Stimulated activated CD4-positive, alpha-beta T cell treated with anti-CD3 and anti-CD28 coated beads, TNF-alpha, amount 100 ng/mL, for 48 hours (primary cell): ENCODE measurements at places on chromosomes 2 and 18.

DNA sequence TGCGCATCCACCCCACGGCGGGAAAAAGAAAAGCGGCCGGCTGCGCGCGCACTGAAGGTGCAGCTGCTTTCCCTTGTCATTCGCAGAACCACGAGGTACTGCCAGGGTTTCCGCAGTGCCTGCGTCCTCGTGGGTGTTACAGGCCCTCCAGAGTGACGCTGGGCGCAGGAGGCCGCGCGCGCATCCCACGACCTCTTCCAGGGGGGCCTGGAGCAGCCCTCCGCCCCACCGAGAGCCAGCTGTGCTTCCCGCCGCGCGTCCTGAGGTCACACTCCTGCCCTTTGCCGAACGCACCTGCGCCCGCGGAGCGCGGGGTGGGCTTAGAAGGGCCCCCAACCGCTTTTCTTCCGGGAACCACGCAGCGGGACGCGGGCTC lies 378 bp upstream of the IAH1 start:
- peak; percentile 47 for DNase-seq

- DNase-seq: no peak
Measured at GRCh38 chr2:138829326-138829919, 49.2 kb upstream of the NXPH2 start.

GRCh38 chr2:108538000-108538625 lies 3.8 kb downstream of the LIMS1 start:
- no peak for DNase-seq

GRCh38 chr2:72917877-72918553 lies 696 bp downstream of the EMX1 start:
- no peak for DNase-seq

DNA sequence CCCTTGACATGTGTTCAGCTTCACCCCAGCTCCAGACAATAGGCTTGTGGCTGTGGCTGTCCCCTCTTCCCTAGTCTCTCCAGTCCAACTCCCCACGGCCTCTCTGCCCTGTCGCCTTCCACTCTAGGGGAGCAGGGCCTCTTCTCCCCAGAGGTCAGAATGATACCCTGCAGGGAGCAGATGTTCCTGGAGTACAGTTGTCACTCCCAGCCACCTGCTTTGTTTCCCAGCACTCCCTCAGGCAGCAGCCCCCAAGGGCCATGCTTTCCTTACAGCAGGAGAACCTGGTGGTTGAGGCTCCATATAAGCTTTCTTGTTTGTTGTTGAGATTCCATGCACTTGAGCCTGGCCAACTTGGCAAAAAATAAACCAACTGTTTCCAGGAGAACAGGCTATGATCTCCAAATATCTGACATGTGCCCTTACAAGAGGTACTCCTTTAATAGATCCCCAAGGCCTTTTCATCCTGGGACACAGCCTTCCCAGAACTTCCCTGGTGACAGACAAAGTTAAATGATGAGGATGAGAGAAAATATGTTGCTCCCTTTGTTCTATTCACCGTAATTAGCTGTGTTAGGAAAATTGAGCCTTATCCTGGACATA lies 45.1 kb downstream of the DPYSL5 start:
- no peak for DNase-seq
